IPS DF 19.7 (cell line): ENCODE measurements at places on chromosomes 13 and 19.
A peak's percentile ranks its signal among the peaks of the same experiment; 100 is the strongest.

- no peak for DNase-seq
Measured at GRCh38 chr19:49999371-50000010, 25.7 kb downstream of the VRK3 start.

GRCh38 chr19:18665771-18666202 is 17.7 kb upstream of the CRTC1 start:
- DNase-seq = no peak

GRCh38 chr13:49530457-49530856 is 34.7 kb downstream of the PHF11 start:
- DNase-seq = no peak

- DNase-seq = no peak
Measured at GRCh38 chr19:5803441-5803751, 1.5 kb upstream of the NRTN start.

DNA sequence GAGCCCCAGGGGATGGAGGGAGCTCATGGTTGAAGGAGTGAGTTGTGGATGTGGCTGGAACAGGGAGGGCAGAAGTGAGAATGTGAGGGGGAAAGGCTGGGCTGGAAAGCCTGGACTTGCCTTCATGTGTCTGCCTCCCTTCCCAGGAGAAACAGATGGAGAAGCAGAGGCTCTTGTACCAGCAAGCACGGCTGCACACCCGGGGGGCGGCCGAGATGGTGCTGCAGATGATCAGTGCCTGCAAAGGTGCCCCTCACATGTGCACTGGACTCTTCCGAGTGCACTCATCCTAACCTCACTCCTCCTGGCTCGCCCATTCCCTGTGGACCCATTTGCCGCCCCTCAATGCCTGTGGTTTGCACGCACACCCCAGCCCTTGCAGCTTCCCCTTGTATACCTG is 83.2 kb downstream of the MAP4K1 start:
- DNase-seq = no peak

DNA sequence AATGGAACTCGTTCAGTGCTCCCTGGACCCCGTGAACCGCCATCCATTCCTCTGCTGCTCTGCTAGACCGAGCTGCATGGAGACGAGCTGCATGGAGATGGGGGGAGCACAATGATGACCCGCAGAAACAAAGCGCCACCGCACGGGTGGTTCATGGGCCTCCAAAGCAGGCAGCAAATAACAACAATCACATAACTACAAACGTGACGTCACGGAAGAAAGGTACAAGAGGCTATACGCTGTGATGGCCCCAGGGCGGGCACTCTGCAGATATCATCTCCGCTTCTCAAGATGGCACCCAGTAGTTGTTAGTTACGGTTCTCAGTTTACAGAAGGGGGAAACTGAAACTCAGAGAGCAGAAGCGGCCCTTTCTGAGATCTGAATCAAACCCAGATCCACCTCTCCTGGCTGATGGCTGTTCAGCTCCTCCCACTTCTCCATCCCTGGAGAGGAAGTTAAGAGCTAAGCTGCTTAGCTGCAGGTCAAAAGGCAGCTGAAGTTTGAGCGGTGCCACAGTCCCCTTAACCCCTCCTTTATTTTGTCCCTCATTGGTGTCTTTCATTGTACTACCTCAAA is 1.7 kb downstream of the ATP13A1 start:
- DNase-seq = no peak

- no peak for DNase-seq
Measured at GRCh38 chr19:38638461-38638860, 9.0 kb upstream of the ACTN4 start.

GRCh38 chr19:1396019-1396767 is 5.1 kb downstream of the GAMT start:
- DNase-seq = no peak

DNA sequence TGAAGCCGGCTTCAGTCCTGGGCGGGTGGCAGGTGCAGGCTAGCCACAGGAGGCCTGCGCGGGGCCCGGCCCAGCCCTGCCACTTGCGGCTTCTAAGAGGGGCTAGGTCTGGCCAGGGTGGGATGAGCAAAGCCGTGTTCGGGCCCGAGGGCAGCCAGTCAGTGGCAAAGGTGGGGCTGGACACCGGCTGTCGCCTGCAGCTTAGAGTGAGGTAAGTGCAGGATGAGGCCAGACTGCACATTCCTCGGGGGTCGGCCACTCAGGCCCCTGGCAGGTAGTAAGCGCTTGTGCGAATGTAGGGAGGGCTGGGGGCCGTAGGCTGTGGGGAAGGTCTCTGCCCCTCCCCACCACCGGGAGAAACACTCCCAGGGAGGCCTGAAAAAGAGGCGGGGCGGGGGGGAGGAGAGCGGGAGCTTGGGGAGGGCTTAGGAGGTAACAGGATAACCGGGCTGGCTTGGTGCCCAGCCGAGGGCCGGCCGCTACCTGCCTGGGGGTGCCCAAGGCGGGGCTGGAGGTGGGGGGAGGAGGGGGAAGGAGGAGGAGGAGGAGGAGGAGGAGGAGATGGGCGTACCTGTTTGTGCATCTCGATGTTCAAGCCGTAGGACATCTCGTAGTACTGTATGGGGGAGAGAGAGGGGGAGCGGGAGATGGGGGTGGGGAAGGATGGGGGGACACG is 6.4 kb downstream of the TLE5 start:
- no peak for DNase-seq

GRCh38 chr19:17058236-17058635 is 17.0 kb downstream of the HAUS8 start:
- DNase-seq = no peak

- no peak for DNase-seq
Measured at GRCh38 chr13:33258808-33259193, 26.8 kb downstream of the STARD13 start.

DNA sequence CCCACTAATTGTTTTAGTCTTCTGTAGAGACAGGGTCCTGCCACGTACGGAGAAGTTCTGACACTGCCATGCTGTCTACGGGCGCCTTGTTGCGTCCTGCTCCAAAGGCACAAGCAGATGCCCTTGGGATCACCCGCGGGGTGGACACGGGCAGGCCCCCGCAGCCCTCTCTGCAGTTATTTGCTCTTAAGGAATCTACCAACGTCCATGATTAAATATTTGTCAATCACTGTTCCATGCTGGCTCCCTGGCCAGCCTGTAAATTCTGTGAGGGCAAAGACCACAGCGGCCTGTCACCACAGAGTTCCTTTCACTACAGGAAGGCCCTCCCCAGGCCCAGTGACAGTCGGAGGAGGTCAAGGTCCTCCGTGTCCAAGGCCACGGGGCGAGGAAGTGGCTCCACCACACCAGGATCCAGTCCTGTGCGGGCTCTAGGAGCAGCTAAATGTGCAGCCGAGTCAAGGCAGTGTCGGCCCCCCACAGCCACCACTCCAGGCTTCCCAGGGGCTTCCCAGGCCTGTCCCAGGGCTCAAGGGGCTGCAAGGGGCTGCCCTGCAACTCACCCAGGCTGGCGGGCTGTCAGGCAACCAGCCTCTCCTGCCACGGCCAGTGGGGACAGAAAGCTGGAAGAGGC is 2.1 kb downstream of the RNF126 start:
- DNase-seq = no peak

DNA sequence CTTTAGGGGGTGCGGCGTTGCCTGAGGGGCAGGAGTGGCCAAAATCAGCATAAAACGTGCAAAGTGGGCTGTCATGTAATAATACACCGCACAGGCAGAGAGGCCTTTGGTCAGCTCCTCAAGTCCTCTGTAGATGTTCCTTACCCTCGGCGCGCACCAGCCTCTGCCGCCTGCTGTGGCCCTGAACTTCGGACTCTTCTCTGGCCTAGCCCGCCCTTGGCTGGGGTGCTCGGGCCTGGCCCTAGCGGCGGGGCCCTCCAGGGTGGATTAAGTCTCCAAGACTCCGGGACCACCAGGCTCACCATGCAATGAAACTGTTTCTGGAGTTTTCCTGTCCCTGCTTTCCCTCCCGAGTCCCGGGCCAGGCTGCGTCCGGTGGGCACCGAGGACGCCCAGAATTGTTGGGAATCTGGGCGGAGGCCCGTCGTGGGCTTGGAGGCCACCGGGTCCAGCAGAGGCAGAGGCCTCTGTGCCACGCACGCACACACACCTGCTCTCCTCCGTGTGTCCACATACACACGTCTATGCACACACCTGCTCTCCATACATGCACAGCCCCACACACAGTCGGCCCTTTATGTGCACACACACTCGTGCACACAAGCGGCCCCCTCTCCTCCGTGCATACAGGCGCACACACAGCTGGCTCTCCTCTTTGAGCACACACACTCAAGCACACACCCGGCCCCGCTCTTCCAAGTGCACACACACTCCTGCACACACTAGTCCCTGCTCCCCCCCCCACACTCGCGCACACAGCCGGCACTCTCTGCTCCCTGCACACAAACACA is 1.5 kb upstream of the TFDP1 start:
- no peak for DNase-seq

- no peak for DNase-seq
Measured at GRCh38 chr19:13055213-13056051, 47.2 kb downstream of the LYL1 start.

DNA sequence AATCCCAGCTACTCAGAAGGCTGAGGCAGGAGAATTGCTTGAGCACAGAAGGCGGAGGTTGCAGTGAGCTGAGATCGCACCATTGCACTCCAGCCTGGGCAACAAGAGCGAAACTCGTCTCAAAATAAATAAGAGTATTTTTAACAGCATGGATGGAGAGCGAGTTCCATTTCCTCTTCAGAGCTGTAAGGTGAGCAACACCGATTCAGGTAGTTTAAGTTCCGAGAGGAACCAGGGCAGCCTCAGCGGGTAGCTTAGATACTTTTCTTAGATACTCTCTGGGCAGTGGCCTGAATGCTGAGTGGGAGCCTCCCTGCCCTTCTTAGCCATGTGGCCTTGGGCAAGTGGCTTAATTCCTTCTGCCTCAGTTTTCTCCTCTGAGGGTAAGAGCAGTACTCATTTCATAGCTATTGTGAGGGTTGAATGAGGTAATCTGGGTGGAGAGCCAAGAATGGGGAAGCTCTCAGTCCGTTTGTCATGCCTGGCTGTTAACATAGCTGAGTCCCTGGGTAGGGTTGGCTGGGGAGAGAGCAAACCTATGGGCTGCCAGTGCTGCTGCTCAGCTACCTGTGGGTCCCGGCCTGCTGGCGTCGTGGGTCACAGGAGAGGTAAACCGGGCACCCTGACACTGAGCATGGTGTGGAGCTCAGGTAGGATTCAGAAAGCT is 4.1 kb downstream of the ATP11A start:
- DNase-seq = no peak

- no peak for DNase-seq
Measured at GRCh38 chr19:33376423-33376822, 2.9 kb downstream of the CEBPG start.

GRCh38 chr13:77323858-77324257 is 3.0 kb downstream of the MYCBP2 start:
- DNase-seq = no peak

GRCh38 chr13:33730147-33730546 is 87.8 kb upstream of the RFC3 start:
- no peak for DNase-seq

DNA sequence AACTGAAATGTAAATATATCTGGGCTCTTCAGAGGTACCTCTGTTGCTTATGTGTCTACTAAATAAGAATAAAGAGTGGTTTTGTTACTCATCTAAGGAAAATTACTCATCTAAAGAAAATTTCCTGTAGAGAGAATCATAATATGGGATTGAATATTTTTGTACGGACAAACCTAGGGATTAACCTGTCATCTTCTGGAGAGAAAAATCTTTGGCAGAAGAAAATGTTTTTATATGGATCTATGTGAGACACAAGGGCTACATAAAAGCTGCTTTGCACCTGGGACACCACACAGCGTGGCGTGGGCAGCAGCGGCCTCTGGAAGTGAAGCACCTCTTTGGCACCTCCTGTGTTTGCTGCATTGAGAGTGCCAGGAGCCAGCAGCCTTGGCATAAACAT is 242.9 kb upstream of the DACH1 start:
- no peak for DNase-seq

GRCh38 chr19:40549007-40549708 is 27.5 kb upstream of the SHKBP1 start:
- DNase-seq = peak; percentile 75

DNA sequence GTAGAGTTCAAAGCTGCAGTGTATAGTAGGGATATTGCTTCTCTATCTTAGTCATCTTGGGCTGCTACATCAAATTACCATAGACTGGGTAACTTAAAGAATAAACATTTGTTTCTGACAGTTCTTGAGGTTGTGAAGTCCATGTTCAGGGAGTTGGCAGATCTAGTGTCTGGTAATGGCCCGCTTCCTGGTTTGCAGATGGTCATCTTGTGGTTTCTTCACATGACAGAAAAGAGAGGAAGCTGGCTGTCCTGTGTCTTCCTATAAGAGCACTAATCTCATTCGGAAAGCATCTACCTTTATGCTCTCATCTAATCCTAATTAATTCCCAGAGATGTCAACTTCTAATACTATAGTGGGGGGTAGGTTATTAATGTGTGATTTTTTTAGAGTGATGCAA is 6.2 kb downstream of the ZNF763 start:
- no peak for DNase-seq

GRCh38 chr13:49304763-49305700 is 57.3 kb downstream of the CDADC1 start:
- no peak for DNase-seq

- DNase-seq = no peak
Measured at GRCh38 chr19:11236324-11237301, 2.8 kb upstream of the ANGPTL8 start.

DNA sequence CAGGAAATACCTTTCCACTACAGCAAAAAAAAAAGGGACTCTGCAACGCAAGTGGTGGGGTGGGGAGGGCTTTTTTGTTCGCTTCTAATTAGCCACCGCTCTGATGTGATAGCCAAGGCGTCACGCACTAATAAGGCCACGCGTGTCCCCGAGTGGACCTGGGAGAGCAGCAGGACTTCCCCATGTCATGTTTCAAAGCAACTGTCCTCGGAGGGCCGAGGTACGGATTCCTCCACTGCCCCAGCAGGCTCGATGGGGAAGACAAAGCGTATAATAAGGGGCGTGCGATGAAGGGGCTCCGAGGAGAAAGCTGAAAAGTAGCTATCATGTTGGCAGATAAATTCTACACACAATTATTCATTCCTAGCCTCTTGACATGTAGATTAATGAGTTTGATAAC is 179.7 kb upstream of the ZNF507 start:
- DNase-seq = no peak

DNA sequence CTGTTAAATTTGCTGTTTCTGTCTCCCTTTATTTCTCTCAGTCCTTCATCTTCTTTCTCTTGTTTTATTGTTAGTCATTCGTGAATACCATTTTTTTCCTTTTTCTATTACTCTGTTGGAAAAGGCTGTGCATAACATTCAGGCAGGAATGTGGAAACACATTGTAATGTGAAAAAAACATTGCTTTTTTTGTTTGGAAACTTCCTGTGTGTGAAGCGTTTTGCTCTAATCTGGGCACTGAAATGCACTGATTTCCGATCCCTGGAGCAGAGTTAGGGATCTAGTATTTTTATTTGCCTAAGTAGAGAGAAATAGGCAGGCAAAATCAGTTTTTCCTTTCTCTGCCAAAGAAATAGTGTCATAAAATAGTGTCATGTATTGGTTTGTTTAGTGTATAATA is 155.5 kb downstream of the PCCA start:
- no peak for DNase-seq

DNA sequence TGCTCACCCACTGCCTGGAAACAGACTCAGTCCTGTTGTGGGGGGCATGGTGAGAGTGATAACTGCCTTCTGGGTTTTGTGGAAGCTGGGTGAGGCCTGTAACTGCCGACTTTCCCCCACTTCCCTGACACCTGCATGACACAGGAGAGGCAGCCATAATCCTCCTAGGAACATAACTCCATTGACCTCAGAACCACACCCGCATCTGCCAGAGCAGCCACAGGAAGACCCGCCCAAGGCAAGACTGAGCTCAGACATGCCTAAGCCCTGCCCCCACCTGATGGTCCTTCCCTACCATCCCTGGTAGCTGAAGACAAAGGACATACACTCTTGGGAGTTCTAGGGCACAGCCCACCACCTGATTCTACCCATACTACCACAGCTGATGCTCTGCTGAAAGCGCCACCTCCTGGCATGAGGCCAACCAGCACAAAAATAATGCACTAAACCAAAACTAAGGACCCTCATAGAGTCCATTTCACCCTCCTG is 326.7 kb downstream of the RBM26 start:
- no peak for DNase-seq
